Heart right ventricle (tissue), 16 donors: ENCODE measurements at places on chromosomes 4 and X.

GRCh38 chr4:159937595-159937994 lies 834.7 kb downstream of the RAPGEF2 start:
- DNase-seq = no peak

DNA sequence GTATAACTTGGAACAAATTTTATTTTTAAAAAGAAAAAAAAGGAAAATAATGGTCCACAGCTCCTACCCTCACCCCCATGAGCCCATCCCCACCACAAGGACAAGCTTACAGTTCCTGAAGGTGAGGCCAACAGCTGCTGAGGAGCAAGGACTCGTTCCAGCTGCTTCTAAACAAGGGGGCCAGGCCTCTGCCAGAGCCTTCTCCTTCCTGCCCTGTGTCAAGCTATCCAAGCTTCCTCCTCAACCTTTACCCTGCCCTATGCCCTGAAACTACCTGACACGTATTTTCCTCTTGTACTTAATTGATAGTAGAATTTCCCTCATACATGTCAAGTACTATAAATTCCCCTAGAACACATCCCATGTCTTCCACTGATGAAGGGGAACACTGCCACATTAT lies 8.8 kb downstream of the SH3D19 start:
- no peak for DNase-seq

DNA sequence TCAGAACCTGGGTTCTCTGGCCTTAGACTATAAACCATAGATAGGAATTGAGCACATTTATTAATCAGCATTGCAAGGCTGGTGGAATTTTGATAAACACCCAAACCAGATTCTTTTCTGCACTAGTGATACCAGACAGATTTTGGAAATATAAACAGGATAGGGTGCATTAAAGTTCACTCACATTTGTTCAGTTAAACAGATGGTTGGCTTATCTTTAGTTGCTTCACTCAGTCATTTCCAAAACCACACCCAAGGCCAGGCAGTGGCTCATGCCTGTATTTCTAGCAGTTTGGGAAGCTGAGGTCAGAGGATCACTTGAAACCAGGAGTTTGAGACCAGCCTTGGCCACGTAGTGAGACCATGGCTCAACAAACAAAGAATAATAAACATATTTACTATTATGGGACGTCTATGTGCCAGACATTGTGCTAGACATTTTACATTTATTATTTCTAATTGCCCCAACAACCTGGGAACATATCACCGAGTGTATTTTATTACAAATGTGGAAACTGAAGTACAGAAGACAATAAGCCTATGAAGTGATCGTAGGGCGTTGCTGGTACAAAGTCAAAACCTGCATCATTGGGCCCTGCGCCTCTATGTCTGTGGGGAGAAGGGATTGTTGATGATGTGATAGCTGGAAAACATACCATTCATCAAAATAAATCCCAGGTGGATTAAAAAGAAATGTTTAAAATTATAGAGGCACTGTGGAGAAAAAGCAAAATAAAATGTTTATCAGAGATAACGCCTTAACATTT lies 15.0 kb downstream of the ADD1 start:
- DNase-seq = no peak

GRCh38 chrX:53337101-53337500 lies 55.7 kb upstream of the IQSEC2 start:
- no peak for DNase-seq

DNA sequence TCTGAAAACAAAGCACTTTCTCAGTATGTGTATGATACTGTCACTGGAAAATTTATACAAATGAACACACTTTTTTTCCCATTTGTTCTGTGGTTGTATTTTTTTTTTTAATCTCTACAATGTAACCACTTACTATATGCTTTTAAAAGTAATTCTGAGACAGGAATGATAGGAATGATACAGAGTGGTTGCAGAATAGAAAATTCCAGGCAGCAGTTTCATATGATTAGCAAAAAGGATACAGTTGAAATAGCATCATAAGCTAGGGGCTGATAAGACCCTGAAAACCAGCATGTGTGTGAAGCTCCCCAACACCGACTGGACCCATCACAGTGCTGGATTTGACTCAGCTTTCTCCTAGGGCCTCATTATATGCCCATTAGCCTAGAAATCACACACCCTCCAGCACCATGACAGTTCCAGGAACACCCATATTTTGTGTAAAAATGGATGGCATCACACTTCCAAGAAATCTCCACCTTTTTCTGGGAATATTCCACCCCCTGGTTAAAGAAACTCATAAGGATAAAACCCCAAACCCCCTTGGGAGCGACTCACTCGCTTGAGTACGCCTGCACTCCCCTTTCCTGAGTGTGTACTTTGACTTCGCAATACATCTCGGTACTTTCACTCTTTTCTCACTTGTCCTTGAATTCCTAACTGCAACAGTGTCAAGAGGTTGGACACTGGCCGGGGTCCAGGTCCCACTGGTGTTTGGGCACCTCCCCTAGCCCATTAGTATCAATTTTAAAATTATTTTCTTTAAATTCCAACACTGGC lies 77.4 kb upstream of the AGA start:
- DNase-seq = no peak

DNA sequence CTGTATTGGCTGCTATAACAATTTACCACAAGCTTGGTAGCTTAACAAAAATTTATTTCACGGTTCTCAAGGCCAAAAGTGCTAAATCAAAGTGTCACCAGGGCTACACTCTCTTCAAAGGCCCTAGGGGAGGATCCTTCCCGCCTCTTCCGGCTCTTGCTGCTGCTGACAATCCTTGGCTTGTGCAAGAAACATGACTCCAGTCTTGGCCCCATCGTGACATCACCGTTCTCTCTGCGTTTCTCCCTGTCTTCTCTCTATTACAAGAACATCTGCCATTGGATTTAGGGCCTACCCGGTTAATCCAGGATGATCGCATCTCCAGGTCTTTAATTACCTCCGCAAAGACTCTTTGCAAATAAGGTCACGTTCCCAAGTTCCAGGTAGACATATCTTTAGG lies 10.4 kb upstream of the CLCN4 start:
- DNase-seq = no peak

DNA sequence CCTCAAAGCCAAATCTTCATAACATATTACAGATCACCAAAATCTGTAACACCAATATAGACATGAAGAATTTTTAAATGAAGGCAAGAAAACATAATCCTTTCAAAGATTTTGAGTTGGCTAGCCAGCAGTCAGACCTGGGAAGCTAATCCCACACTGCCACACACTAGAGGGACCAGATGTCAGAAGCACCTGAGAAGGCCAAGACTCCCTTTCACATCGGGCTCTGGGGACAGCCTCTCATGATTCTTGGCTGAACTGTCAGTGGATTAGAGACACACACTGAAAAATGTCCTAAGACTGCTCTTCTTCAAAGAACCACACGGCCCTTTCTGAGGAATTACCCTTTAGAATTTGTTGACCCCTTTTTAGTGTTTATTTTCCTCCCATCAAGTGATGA lies 28.2 kb upstream of the SPATA4 start:
- no peak for DNase-seq
